Thyroid gland (tissue), 4 donors: ENCODE measurements at places on chromosomes 13 and 19. TPM values are rescaled to one million over a fixed set of nuclear protein-coding genes. Genes with fewer than 3 reads are reported as not detected.

DNA sequence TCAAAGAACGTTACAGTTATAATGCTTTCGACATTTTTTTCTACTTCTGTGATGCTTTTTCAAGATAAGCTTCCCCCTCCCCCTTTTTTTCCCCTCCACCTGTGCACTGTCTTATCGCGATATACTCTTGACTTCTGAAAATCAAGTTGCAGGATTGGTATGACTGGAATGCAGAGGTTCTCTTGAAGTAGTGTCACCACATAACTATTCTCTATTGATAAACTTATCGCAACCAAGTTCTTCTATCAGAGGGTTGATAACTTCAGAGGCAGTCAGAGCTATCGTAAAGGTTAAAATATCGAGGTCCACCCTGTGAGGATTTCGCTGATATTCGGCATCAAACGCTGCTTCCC lies 820 bp downstream of the EID2 start:
- peaks cover 12% of the 10 kb centered on the region for H3K4me1 ChIP-seq
- peak overlapping the region; percentile 47 for H3K4me3 ChIP-seq
- no peaks in the 10 kb centered on the region for H3K36me3 ChIP-seq
- DNase-seq, result no peak
- no peaks in the 10 kb centered on the region for H3K27me3 ChIP-seq

DNA sequence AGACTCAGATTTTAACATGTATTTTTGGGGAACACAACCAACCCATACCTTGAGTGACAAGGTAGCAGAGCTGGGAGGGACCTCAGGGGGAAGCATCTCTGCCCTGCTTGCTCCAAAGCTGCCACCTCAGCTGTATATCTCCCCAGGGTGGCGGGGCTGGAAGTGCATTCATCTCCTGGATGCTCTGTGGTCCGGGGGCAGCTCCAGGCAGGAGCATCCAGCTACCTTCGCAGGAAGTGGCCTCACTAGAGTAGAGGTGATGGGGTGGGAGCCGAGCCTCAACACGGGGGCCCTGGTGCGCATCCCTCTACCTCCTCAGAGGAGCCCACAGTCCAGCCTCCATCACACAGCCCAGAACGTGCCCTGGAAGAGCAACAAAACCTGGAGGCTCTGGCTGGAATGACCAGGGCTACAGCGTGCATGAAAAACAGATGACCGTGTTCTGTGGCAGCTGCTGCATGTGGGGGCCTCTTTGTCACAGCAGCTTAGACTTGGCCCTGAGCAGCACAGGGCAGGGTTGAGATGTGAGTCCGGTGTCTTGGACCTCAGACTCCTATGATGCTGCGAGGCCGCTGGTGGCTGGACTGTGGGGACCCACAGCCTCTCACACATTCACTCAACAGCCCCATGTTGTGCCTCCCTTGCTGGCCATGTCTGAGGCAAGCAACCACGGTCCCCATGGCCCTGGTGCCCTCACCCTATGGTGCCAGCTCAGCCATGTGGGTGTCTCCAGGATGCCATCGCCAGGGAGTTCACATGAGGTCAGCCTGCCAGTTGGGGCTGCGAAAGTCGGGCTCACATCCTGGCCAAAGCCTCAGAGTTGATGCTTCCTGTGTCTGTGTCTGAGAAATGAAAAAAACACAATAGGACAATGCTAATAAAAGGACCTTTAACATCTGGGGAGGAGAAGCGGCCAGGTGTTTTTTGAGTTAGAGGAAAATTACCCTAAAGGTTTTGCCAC lies 17.1 kb upstream of the GAS6 start:
- H3K4me3 ChIP-seq, result no peak overlapping the region
- peaks cover 38% of the 10 kb centered on the region for H3K4me1 ChIP-seq
- H3K27ac ChIP-seq, result peak overlapping the region; percentile 98

Gene TINCR
- total RNA-seq, result not detected

DNA sequence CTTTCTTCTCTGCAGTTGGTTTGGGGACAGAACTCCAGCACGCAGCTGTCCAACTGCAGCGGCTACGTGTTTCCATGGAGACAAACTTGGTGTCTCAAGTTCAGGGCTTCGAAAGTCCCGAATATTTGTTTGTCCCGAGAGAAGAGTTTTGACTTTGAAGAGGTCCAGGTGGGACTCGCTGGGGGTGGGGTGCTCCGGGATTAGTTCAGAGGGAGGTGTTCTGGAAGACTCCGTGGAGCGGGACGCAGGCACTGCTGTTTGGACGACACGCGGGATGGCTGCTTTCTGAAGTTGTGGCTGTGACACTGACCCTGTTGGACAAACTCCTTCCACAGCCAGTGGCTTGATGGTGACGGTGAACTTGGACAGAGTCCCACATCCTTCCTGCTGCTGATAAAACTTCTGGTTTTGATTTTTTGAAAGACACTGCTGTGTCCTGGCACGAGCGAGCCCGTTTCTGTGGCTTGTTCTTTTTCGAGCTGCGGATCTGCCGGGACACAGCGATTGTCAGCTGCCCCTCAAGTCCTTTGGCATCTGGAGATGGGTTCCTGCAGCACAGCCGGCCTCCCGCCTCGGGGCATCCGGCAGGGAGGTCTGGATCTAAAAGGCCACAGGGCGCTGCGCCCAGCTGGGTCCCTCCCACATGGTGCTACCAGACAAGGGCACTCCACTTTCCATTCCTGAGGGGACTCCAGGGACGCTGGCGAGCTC lies 15.9 kb upstream of the RANBP3 start:
- H3K4me3 ChIP-seq, result no peak overlapping the region
- no peaks in the 10 kb centered on the region for H3K36me3 ChIP-seq
- H3K4me1 ChIP-seq, result peaks cover 14% of the 10 kb centered on the region
- H3K27ac ChIP-seq, result peak overlapping the region; percentile 54
- H3K27me3 ChIP-seq, result no peaks in the 10 kb centered on the region

Gene UNC13A
- total RNA-seq, result 0.29 TPM

GRCh38 chr19:6239871-6240676 lies 39.7 kb downstream of the MLLT1 start:
- no peak overlapping the region for H3K27ac ChIP-seq
- H3K36me3 ChIP-seq, result no peaks in the 10 kb centered on the region
- no peaks in the 10 kb centered on the region for H3K27me3 ChIP-seq
- peaks cover 50% of the 10 kb centered on the region for H3K4me1 ChIP-seq
- H3K4me3 ChIP-seq, result no peak overlapping the region

Gene SHISA7
- total RNA-seq, result not detected

Gene ZNF723
- total RNA-seq, result not detected

Gene KCNN1
- not detected for total RNA-seq

Gene FOXA3
- not detected for total RNA-seq

- no peaks in the 10 kb centered on the region for H3K36me3 ChIP-seq
- no peaks in the 10 kb centered on the region for H3K4me1 ChIP-seq
- no peak for DNase-seq
- H3K27me3 ChIP-seq, result no peaks in the 10 kb centered on the region
- H3K4me3 ChIP-seq, result no peak overlapping the region
These were observed 84.2 kb downstream of the AKAP11 start for GRCh38 chr13:42356184-42356575.

DNA sequence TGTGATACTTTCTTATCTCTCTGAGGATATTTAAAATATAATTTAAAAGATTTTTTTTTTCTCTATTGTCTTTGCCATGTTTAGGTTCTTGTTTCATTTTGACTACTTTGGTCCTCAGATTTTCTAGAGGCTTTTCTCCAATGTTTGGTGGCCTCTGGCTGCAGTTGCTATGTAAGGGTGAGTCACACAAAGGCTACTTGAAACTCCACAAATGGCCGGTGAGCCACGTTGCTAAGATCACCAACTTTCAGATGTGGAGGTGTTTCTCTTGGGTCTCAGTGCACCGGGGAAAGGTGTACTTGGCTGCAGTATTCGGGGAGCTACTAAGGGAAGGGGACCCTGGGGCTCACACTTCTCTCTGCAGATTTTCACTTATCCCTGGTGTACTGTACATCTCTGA lies 248.1 kb downstream of the HS6ST3 start:
- no peak overlapping the region for H3K4me3 ChIP-seq
- H3K4me1 ChIP-seq, result no peaks in the 10 kb centered on the region
- no peak for DNase-seq
- no peak overlapping the region for H3K27ac ChIP-seq

DNA sequence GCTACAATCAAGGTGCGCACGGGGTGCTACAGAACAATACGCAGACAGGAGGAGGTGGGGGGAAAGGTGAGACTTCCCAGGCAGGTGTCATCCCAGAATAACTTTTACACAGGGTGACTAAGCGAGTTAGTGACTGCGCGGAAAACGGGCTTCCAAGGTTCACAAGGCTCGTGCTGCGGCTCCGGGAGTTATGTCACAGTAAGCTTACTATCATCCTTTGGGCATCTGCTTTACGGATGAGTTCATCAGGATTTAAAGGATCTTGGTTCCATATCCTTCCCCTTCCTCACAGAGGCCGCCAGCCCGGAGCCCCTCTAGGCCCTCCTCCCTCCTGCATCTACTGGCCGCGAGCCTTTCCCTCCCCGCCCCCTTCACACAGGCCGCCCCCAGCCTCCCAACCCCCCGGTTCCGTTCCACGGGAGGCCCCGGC lies 474 bp upstream of the IFT88 start:
- H3K4me3 ChIP-seq, result peak overlapping the region; percentile 62
- H3K4me1 ChIP-seq, result peaks cover 7% of the 10 kb centered on the region
- H3K27me3 ChIP-seq, result no peaks in the 10 kb centered on the region
- H3K27ac ChIP-seq, result peak overlapping the region; percentile 89
- DNase-seq, result no peak

Gene ZNF681
- 2.1 TPM for total RNA-seq

Gene FUT2
- not detected for total RNA-seq

- DNase-seq, result no peak
- H3K27ac ChIP-seq, result no peak overlapping the region
- H3K4me1 ChIP-seq, result no peaks in the 10 kb centered on the region
- H3K4me3 ChIP-seq, result no peak overlapping the region
These were observed 71.5 kb upstream of the ARHGEF7 start for GRCh38 chr13:111043575-111043982.

DNA sequence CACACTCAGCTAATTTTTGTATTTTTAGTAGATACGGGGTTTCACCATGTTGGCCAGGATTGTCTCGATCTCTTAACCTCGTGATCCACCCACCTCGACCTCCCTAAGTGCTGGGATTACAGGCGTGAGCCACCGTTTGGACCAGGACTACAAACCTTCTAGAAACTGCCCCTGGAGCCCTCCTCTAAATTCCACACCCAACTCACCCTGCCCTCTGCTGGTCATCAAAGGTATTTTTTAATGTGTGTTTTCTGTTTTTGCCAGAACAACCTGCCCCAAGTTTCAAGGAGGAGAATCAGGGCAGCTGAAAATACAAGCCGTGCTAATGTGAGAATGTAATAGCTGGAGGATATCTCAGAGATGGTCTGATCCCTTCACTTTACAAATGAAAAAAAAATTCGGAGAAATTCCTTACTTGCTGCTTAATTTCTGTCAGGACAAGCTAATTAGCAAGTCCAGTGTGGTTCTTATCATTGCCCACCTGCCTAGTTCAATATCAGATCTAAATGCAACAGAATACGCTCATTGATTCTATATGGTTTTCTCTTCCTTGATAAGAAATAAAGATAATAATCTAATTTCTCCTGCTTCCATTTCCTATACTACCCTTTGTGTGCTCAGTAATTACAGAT lies 4.1 kb downstream of the ATP8A2 start:
- H3K27ac ChIP-seq, result no peak overlapping the region
- peaks cover 11% of the 10 kb centered on the region for H3K27me3 ChIP-seq
- H3K4me3 ChIP-seq, result no peak overlapping the region
- peak; percentile 10 for DNase-seq
- no peaks in the 10 kb centered on the region for H3K4me1 ChIP-seq

Gene CYP2F1
- not detected for total RNA-seq

DNA sequence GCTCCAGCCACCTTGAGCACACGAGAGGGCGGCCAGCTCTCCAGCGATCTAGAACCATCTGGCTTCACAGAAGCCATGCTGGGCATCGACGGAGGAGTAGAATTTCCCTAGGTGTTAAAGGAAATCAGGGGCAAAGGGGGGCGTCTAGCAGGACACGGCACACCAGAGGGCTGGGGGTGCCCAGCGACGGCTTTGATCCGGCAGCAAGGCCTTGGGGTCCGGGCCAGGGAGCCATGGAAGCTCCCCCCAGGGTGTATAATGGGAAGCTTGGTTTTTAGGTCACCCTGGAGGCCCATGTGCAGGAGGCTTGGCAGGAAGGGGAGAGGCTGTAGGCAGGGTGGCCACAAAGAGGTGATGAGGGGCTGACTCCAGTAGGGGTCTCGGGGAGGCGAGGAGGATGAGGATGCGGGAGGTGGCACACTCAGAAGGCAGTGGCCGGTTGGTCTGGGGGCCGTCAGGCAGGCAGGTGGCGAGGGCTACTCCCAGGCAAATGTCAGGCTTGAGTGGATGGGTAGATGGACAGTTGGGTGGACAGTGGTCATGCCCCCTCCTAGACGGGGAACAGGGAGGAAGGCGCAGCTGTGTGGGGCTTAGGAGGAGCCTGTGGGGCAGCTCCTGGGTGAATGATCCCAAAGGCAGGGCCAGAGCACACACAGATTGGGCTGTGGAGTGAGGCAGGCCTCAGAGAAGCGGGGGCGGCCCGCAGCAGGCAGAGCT lies 5.6 kb downstream of the KMT5C start:
- H3K36me3 ChIP-seq, result peaks cover 6% of the 10 kb centered on the region
- no peak for DNase-seq
- no peak overlapping the region for H3K27ac ChIP-seq
- H3K27me3 ChIP-seq, result no peaks in the 10 kb centered on the region

GRCh38 chr13:46182491-46182877 lies 507 bp upstream of the LCP1 start:
- no peak overlapping the region for H3K4me3 ChIP-seq
- no peak overlapping the region for H3K27ac ChIP-seq
- no peaks in the 10 kb centered on the region for H3K27me3 ChIP-seq
- no peaks in the 10 kb centered on the region for H3K4me1 ChIP-seq

DNA sequence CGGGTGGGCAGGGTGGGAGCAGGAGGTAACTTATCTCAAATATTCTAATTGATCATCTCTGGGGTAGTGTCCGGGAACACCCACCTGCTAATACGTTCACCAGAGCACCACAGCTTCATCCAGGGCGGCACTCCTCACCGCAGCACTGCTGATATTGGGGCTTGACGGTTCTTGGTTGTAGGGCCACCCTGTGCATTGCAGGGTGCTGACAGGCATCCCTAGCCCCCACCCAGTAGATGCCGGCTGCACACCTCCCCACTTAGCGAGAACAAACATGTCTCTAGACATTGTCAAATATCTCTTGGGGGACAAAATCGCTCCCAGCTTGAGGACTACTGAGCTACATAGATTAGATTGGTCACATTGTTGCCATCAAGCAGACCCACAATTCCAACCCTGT lies 73.9 kb upstream of the WASF3 start:
- DNase-seq, result no peak
- H3K4me3 ChIP-seq, result no peak overlapping the region
- no peaks in the 10 kb centered on the region for H3K36me3 ChIP-seq
- no peak overlapping the region for H3K27ac ChIP-seq
- H3K4me1 ChIP-seq, result no peaks in the 10 kb centered on the region

DNA sequence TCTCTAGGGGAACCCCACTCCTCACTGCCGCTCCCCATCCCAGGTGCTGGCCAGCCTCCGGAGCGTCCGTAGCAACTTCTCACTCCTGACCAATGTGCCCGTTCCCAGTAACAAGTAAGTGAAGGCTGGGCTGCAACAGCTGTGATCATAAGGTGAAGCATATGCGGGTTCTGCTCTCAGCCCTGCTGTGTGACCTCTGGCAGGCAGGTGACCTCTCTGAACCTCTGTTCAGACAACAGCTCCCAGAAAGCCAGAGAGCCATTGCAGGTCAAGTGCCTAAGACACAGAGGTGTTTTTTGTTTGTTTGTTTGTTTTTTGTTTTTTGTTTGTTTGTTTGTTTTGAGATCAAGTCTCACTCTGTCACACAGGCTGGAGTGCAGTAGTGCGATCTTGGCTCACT lies 28.7 kb downstream of the PDE4A start:
- no peaks in the 10 kb centered on the region for H3K4me1 ChIP-seq
- H3K4me3 ChIP-seq, result no peak overlapping the region
- no peaks in the 10 kb centered on the region for H3K36me3 ChIP-seq
- H3K27me3 ChIP-seq, result no peaks in the 10 kb centered on the region
- no peak overlapping the region for H3K27ac ChIP-seq
